ENCODE measurements at places on chromosomes 5 and 9. TPM values are rescaled to one million over a fixed set of nuclear protein-coding genes. Genes with fewer than 3 reads are reported as not detected.

The DOCK8 gene
- 280 TPM for total RNA-seq

The RBM18 gene
- total RNA-seq, result 24.5 TPM

The PLK2 gene
- total RNA-seq, result 2.4 TPM

The NXNL2 gene
- not detected for total RNA-seq

The C5orf47 gene
- not detected for total RNA-seq

The OGN gene
- total RNA-seq, result not detected

The ANKRD20A1 gene
- total RNA-seq, result 2.3 TPM

The PCDHB11 gene
- total RNA-seq, result not detected

The IGFBPL1 gene
- total RNA-seq, result not detected

The CD14 gene
- total RNA-seq, result 0.32 TPM

The FGF10 gene
- not detected for total RNA-seq

The CCDC187 gene
- not detected for total RNA-seq

The FAM221B gene
- not detected for total RNA-seq

The PCDHB14 gene
- total RNA-seq, result not detected

The TCF7 gene
- 30.8 TPM for total RNA-seq

The SPEF2 gene
- 6.3 TPM for total RNA-seq

The ANKRD31 gene
- 0.16 TPM for total RNA-seq

The SNX2 gene
- 40.7 TPM for total RNA-seq

The IL3 gene
- total RNA-seq, result 0.82 TPM

The BNIP1 gene
- 14.4 TPM for total RNA-seq

The LVRN gene
- 0.05 TPM for total RNA-seq

The MAST4 gene
- 14.3 TPM for total RNA-seq

The OBP2B gene
- not detected for total RNA-seq

The ANKRD18B gene
- 1.9 TPM for total RNA-seq

The SLC24A2 gene
- total RNA-seq, result not detected

The DAPK1 gene
- total RNA-seq, result 1.4 TPM

The SPINK13 gene
- not detected for total RNA-seq

The PCDHB13 gene
- not detected for total RNA-seq

The PRR16 gene
- total RNA-seq, result not detected

The RIC1 gene
- total RNA-seq, result 21.1 TPM

The MYOT gene
- not detected for total RNA-seq

The IFNA21 gene
- total RNA-seq, result not detected

The OTP gene
- not detected for total RNA-seq

The TIGD6 gene
- total RNA-seq, result 1.2 TPM

The TLN1 gene
- 382 TPM for total RNA-seq

The SLC1A1 gene
- total RNA-seq, result 0.07 TPM

The ANKRD34B gene
- not detected for total RNA-seq

The TTC16 gene
- 0.32 TPM for total RNA-seq

The GRM6 gene
- total RNA-seq, result not detected

The NPM1 gene
- 1,511 TPM for total RNA-seq

The OR13C4 gene
- not detected for total RNA-seq

The GMCL2 gene
- not detected for total RNA-seq

The C1QTNF3 gene
- 4.5 TPM for total RNA-seq

The HMGXB3 gene
- 36.6 TPM for total RNA-seq

The DCANP1 gene
- total RNA-seq, result not detected

The NIPSNAP3A gene
- total RNA-seq, result 20.1 TPM

The PIP5KL1 gene
- total RNA-seq, result 2.7 TPM

The PLCXD3 gene
- total RNA-seq, result not detected

The C5orf58 gene
- not detected for total RNA-seq

The RORB gene
- total RNA-seq, result 0.07 TPM

The CDC25C gene
- total RNA-seq, result 12.6 TPM

The FBN2 gene
- not detected for total RNA-seq

The IFNA4 gene
- not detected for total RNA-seq

The FST gene
- total RNA-seq, result not detected

The TUSC1 gene
- 0.34 TPM for total RNA-seq

The ATOX1 gene
- 56.5 TPM for total RNA-seq

Measured in T-helper 2 cell treated with Interferon-gamma antibody and Interleukin-4, amounts not matched to agents 100 ng/mL and 5 ng/mL, for 36 hours (primary cell).